ENCODE measurements at places on chromosomes 12 and 14.

GRCh38 chr14:70045844-70046535 lies 142.8 kb downstream of the SLC8A3 start:
- DNase-seq: no peak

GRCh38 chr12:115983226-115983798 lies 294.2 kb downstream of the MED13L start:
- no peak for DNase-seq

DNA sequence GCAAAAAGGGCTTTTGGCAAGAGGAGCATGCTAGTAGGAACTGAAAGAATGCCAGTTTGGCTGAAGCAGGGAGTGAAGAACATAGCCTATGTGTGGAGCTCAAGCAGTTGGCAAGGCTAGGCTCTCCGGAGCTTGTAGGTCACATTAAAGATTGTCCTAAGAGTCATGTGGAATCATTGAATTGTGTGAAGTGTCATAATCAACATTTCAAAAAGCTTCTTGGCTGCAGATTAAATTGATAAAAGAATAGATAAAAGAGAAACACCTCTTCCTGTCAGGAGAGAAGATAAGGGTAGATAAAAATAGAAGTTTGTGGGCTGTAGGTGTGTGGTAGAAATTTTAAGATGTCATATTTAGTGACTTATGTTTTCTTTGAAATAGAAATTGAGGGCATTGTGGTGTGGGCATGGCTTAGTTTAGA lies 36.1 kb downstream of the CPSF6 start:
- no peak for DNase-seq

DNA sequence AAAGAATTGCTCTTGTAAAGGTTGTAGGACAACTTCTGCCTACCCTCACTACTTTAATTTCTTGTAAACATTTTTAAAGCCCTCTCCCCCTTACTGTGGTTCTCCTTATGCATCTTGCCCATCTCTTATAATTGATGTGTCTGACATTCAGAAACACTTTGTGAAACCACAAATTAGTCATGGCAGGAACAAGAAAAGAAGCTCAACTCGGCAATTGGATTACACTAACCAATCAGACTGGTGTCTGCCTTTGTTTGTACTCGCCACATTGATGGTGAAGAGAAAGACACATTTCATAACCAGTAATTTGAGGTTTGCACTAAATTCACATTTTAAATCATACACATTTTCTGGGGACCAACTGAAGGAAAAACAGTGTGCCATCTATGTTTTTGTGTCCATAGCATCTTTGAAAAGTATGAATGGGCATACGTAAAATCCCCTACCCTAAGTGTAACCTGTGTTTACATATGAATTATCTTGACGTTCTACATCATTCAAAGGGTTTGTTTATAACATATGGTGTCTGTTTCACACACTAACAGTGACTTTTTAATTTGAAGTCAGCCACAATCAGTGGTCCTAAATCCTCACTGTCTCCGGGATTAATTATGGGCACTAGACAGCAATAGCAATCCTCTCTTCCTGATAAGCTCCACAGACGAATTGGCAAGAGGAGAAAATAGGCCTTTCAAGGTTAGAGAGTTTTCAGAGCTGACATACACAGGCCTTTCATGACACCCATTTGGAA lies 49.9 kb downstream of the OTX2 start:
- DNase-seq: no peak
